Activated naive CD4-positive, alpha-beta T cell treated with anti-CD3 and anti-CD28 coated beads, Interleukin-2, amount 10 ng/mL, durations not matched to agents 7 days and 5 days (primary cell): ENCODE measurements at places on chromosomes 6 and 20.
A peak's percentile ranks its signal among the peaks of the same experiment; 100 is the strongest.

GRCh38 chr6:117992856-117993255, 85.8 kb downstream of the SLC35F1 start:
- DNase-seq: no peak

DNA sequence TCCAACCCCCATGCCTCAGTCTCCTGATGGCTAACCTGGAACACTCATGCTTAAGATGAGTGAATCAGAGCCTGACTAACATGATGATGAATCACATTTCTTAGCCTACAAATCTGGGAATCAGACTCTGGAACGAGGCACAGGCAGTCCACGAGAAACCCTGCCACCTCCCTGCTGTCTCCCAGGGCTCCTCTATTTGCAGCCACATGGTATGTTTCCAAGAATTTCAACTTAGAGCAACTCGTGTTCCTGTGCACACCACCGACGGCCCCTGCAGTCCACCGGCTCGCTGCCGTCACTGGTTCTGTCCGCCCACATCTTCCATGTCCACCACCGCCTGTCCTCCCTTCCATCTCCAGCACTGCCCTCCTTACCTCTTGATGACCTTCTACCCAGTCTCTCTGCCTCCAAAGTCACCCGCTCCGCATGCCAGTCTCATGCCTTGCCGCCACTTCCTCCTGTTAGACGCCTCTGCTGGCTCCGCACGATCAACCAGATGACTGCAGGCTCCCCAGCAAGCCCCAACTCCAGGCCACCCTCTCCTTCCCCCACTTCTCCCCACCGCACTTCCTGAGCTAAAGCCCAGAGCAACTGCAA, 87.6 kb downstream of the AGPAT4 start:
- no peak for DNase-seq

GRCh38 chr6:170093658-170094596, 197.0 kb downstream of the DLL1 start:
- DNase-seq: peak; percentile 18

DNA sequence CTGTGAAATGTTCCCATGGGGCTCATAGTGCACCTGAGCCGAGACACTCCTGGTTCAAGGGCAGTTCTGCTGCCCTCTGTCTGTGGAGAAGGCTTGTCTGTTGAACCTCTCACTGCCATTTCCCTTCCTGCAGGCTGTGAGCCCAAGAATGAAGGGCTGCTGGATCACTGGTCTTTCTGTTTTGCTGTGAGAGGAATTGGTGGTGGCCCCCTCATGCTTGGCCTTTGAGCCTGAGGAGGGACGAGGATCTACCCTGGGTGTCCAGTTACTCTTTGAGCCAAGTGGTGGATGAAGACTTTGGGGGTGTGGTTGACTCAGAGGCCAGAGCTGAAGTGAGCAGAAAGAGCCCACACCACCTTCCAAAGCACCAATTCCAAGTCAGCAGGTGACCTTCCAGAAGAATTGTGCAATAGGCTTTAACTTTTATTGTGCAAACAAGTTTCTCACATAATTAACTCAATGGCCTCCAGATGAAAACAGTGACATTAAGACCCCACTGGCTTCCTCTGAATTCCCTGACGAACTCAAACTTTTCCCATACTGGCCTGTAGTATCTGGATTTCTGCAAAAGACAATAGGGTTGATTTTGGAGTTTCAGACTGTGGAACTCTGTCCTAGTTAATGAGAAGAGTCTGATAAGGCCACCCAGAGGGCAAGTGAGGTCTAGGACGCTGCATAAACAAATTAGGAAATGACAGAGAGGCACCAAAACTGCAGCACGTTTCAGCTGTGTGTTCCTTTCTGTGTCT, 101.5 kb downstream of the PHACTR3 start:
- DNase-seq: no peak

DNA sequence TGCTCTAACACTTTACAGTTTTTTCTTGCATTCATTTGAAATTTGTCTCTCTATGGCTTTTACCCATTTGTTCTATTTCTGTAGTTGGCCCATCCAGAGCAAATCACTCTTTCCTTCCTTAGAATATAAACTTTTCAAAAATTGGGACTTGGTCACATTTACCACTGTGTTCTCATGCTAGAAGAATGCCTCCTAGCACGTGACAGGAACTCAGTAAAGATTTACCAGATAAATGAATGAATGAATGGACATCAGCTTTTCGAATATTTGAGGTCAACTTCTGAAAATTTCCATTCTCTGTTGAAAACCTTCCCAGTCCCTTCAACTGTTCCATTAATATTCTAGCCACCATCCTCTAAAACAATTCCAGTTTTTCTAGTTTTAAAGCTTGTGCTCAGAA, 294.5 kb downstream of the CD83 start:
- no peak for DNase-seq

DNA sequence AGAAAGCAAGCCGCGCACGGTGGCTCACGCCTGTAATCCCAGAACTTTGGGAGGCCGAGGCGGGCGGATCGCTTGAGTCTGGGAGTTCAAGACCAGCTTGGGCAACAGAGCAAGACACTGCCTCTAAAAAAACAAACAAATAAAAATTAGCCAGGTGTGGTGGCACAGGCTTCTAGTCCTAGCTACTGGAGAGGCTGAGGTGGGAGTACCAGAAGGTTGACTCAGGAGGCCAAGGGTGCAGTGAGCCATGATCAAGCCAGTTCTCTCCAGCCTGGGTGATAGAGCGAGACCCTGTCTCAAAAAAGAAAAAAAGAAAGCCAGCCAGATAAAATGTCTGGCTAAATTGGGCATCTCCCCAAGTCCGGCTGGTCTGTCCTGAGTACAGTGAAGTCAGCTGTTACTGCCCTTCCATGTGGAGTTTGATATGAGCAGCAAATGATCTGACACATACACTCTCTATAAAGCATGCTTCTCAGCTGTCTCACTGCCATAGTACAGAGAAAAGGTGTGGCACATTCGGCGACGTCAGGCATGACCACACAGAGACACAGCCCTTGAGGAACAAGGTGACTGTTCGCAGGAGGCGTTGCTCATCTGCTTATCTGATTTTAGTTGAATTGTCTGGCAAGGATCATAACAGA, 13.0 kb downstream of the CD83 start:
- DNase-seq: no peak

GRCh38 chr6:160462551-160463109, 114.5 kb downstream of the SLC22A3 start:
- DNase-seq: peak; percentile 77

GRCh38 chr6:31666337-31666965, 571 bp downstream of the CSNK2B start:
- no peak for DNase-seq

DNA sequence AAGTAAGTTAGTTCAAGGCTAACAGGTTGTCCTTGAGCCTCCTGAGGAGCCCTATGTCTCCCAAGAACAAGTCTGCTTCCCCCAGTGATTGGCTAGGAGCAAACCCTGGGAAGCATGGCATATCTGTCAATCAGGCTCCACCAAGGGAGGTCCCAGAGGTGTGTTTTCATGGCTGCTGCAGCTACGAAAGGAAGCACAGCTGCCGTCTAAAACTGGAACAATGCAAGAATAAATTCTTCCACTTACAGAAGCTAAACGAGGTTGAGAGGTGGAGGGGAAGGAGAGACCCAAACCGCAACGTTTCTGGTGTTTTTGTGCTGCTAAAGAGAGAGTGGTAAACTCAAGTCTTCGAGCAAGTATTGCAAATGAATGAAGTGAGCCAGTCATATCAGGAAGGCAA, 4.9 kb upstream of the PTGIS start:
- peak; percentile 38 for DNase-seq

DNA sequence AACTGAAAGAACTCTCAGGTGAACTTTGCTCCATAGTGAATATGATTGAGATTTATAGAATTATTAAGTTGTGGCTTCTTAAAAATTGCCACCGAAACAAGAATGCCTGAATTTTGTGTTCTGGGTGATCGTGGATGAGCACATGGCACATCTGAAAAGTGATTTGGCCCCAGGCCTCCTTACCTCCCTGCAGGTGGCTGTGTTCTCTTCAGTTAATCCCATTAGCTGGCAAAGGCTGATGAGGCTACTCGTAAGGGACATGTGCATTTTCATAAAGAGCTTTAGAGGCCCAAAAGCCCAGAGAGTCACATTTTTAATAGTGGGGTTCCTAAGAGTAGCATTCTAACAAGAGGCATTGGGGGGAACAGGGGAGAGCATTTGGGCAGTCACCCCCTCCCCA, 22.6 kb downstream of the GNAS start:
- no peak for DNase-seq

GRCh38 chr20:34663213-34663943, 13.5 kb downstream of the PIGU start:
- no peak for DNase-seq

DNA sequence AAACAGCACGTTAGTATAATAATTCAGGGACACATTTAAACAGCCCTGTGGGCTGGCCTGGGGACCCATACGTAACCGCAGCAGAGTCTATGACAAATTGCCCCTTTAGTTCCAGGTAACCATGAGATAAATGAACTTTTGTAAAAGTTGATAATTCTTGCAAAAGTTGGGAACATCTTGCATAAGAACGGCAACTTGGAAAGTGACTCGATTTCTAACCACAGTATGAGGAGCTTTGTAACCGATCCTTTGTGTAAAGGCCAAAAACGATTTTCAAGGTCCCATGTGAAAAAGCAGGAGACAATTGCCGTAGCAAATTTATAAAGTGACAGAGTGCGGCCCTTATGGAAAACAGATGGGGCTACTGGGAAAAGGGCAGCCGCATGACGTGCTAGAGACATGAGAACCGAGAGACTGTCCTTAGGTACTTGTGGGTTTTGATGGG, 81.6 kb downstream of the PSMG4 start:
- no peak for DNase-seq

DNA sequence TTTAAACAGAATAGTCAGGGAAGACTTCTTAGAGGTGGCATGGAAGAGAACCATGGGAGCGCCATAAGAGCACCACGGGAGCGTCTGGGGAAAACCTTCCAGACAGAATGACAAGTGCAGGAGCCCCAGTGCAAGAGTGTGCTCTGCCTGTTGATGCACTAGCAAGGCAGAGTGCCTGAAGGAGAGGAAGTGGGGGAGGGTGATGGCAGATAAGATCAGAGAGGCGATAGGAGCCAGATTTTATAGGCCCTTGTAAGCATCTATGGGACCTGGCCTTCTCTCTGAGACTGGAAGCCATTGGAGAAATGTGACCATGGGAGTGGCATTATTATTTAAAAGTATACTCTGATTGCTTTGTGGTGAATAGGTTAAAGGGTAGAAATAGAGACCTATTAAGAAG, 13.1 kb downstream of the FUCA2 start:
- DNase-seq: peak; percentile 51

- DNase-seq: no peak
Observed at GRCh38 chr6:17020889-17021538, 80.8 kb upstream of the STMND1 start.
